ENCODE measurements at places on chromosomes 13 and 19.

GRCh38 chr13:72198042-72198441, 331.0 kb upstream of the DACH1 start:
- DNase-seq = no peak

GRCh38 chr13:94548382-94548781, 47.6 kb downstream of the TGDS start:
- no peak for DNase-seq

DNA sequence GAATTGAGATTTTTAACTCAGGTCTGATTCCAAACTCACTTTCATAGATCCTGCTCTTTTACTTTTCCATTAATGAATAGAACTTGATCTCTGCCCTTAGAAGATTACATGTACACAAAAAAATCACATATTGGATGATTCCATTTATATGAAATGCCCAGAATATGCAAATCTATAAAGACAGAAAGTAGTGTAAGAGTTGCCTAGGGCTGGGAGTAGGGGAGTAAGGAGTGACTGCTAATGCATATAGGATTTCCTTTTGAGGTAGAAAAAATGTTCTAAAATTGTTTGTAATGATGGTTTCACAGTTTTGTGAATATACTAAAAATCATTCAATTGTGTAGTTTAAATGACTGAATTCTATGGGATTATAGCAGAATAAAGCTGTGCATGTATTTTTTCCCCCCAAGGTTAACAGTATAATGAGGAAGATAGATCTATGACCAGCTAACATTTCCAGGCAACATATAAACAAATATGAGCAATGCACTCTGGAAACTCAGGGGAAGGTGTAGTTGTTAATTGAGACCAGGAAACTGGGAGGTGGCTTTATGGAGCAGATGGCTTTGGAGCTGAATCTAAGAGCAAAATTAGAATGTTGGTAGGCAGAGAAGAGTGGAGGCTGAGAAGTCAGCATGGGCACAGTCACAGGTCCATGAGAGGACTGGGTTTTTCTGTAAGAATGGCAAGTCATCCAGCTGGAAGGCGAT, 41.4 kb downstream of the LACC1 start:
- no peak for DNase-seq

GRCh38 chr13:113864273-113864890, 506 bp upstream of the GAS6 start:
- DNase-seq = no peak

DNA sequence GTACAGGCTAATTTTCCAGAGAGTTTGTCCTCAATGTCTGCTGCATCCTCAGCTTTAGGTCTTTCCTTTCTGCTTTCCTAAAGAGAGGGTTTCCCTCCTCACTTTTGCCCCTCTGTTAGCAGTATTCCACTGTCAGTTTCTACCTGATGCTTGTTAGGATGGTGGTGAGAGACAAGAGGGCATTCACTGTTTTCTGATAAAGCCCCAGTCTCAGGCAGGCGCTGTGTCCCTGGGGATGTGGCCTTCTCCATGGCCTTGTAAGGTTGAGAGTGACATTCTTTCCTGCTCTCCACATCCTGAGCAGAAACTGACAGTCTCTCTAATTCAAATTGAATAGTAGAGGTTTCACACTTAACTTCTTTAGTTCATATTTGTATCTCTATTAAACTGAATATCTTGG, 14.9 kb downstream of the C13orf42 start:
- no peak for DNase-seq

- DNase-seq = no peak
These were observed 2.6 kb upstream of the CLEC4G start for GRCh38 chr19:7734220-7735203.

- DNase-seq = no peak
These were observed 706 bp downstream of the TNFRSF19 start for GRCh38 chr13:23570921-23571315.

GRCh38 chr13:112062571-112063570, 4.1 kb upstream of the SOX1 start:
- DNase-seq = no peak

DNA sequence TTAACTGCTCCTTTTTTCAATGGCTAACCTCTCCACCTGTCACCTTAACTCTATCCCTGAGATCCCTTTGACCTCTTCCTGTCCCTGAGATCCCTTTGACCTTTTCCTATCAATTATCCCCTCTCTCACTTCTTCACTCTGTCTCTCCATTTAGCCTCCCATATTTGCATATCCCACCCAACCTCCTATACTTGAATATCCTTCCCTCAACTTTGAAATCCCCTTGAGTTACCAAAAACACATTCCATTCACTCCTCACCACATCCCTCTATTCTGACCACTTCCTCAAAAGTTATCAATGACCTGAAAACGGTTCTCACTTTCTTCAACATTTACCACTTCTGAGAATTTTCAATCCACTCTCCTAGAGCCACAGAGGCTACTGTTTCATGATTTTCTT, 3.0 kb downstream of the MYCBP2 start:
- DNase-seq = no peak

GRCh38 chr13:44759384-44760360, 183.5 kb upstream of the TSC22D1 start:
- no peak for DNase-seq

DNA sequence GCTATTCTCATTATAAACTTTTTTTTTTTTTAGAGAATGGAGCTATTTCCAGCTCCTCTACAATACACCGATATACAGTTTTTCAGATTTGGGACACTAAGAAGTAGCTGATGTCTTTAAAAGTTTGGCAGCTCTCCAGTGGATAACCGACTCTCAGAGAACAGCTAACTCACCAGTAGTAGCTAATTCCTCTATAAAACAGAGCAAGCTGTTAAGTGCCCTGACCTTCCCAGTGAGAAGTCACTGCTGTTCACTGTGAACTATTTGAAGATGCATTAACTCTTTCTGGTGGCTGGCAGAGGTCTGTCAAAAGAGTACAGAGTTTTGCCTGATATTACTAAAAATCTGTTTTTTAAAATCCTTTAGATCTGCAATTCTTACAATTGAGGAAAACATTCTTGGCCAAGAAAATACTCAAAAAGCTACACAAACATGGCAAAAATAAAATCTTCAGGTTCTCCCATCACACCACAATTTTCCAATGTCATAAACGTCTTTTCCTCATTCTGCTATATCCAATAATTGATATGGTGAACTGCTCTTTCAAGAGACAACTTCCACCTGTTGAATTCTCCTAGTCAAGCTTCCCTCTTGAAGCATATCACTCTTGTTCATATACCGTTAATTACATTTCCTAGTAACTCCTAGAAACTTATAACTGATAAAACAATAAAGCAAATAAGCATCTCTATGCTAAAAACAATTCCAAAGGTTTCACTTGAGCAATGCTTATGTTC, 44.2 kb downstream of the TBC1D4 start:
- no peak for DNase-seq

GRCh38 chr13:54989418-54989817, 1960.8 kb downstream of the OLFM4 start:
- no peak for DNase-seq

DNA sequence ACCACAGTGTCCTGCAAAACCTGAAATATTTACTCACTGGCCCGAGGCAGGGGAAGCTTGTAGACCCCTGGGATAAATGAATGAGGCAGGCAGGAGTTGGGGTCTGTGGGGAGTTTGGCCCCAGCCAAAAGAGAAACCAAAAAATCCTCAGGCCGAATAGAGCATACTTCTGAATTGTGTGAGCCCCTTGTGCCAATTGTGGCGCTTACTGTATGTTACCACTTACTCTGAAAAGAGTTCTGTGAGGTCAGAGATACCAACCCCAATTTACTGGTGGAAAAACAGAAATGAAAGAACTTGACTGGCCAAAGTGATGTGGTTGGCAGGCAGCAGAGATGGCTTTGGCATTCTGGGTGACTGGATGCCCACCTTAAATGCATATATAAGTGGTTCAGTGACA, 6.9 kb downstream of the CARM1 start:
- DNase-seq = no peak

DNA sequence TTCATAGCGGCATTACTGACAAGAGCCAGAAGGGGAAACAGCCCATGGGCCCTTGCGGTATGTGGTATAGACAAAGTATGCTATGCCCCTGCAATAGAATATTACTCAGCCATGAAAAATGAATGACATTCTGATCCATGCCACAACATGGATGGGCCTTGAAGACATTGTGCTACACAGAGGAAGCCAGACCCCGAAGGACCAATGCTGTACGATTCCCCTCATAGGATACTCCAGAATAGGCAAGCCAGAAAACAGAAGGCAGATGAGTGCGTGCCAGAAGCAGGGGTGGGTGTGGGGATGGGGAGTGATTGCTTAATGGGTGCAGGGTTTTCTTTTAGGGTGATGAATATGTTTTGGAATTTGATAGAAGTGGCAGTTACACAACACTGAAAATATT, 342.0 kb downstream of the TEX29 start:
- DNase-seq = no peak

DNA sequence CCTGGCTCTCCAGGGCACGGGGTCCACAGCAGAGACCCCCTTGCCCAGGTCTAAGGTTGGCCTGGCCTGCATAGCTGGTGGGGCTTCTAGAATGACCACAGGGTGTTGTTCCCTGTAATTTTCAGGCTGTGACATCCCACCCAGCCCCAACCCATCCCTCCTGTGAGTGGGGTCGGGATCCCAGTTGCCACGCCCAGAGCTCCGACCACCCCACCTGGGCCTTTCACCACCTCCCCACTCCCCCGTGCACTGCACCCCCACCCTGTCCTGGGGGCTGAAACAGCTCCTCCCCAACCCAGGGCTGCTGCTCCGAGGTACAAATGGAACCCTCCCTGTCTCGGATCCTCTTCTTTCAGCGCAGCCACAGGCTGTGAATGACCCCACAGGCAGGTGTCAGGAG, 8.4 kb upstream of the SLC7A10 start:
- no peak for DNase-seq

- no peak for DNase-seq
These were observed 4.6 kb downstream of the GNA11 start for GRCh38 chr19:3098515-3099346.

DNA sequence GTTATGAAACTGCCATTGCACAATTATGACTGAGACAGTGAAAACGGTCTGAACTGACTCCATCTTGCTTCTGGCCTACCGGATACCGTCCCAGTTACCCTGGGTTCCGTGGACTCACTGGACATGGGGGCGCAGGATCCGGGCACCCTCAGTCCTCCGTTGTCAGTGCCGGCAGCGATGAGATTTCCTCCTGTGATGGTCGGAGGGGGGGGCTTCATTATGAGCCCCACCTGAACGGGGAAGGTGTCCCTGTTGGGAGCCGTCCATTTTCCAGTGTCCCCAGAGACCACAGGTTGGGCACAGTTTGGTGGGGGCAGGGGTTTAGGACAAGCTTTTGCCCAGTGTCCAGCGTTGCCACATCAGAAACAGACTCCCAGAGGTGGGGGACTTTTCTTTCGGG, 23.4 kb downstream of the TMEM255B start:
- no peak for DNase-seq

GRCh38 chr19:18496167-18496979, 25.5 kb downstream of the ELL start:
- DNase-seq = peak; percentile 58

- no peak for DNase-seq
These were observed 562.4 kb downstream of the IRS2 start for GRCh38 chr13:109224033-109224432.

DNA sequence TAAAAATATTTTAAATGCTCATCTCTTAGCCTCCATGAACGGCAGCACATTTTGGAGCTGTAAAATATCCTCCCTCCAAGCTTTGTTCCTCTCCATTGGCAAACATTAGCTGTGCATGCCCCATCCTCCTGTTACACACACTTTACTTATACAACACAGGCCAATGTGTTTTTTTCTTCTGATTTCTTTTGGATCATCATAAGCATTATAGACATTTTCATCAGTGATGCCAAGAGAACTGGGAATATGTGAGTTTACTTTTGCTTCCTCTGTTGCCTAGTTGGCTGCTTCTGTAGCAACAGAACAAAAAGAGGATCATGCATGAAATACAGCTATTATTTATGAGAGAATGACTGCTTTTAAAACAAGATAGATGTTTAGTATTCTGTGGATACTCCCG, 142.6 kb downstream of the PCDH9 start:
- no peak for DNase-seq

DNA sequence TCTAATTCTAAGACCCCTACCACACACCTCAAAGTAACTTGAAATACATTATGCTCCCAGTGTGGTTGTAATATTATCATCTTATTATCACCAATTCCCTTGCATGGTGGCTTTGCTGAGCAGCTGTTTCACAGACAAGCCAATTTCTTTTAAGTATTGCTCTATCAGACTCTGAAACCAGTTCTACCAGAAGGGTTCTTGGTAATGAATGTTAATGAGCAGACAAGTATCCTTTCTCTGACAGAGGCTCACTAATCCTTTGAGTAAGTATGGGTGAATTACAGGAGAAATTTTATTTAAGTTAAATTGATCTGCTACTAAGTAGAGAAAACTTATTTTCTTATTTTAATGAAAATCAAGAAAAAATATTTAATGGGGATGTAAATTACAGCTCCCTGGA, 326.0 kb downstream of the GPC6 start:
- DNase-seq = no peak

GRCh38 chr19:51116736-51117286, 7.9 kb upstream of the SIGLEC9 start:
- no peak for DNase-seq

GRCh38 chr13:59696271-59696670, 467.5 kb downstream of the DIAPH3 start:
- DNase-seq = no peak

- DNase-seq = no peak
These were observed 438.1 kb downstream of the FGF9 start for GRCh38 chr13:22108979-22109378.

GRCh38 chr13:90783273-90783672, 564.2 kb upstream of the MIR17HG start:
- no peak for DNase-seq

- DNase-seq = no peak
These were observed 244.7 kb downstream of the DCT start for GRCh38 chr13:94234738-94235137.

DNA sequence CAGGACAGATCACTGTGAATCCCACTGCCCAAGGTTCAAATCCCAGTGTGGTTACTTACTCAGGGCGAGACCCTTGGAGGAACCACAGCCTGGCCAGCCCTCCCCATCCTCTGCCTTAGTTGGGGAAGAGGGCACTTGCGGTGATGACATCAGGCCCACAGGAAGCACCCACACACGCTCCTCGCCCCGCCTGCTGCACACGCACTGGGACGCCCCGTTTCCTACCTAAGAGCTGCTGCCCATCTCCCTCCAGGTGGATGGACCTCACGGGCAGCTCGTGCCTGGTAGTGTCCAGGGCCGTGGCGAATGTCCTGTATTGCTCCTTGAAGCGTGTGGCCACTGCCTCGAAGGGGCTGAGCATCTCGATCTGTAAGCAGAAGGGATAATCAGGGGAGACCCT, 19.6 kb downstream of the HAUS8 start:
- no peak for DNase-seq

DNA sequence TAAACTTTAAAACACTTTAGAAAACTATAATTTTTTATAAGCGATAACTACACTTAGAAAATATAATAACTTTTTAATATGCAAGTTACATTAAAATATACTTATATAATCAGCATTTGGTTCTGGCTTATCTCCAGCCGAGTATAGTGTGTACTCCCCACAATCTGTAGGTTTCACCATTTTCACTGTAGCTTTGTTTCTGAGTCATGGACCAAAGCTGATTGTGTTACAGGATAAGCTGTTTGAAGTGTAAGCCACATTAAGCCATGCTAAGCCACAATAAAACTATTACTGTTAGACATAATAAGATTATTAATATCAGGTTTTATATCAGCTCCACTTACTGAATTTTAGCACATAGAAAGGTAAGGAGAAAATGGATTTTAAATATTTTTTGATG, 43.8 kb downstream of the CCDC122 start:
- no peak for DNase-seq
